Endothelial cell (in vitro differentiated cells): ENCODE measurements at places on chromosomes 4 and X. TPM values are rescaled to one million over a fixed set of nuclear protein-coding genes. Genes with fewer than 3 reads are reported as not detected.

- peak; percentile 50 for DNase-seq
These were observed 84.0 kb downstream of the WWC2 start for GRCh38 chr4:183182873-183183725.

- no peak for DNase-seq
These were observed 10.0 kb downstream of the CSTF2 start for GRCh38 chrX:100830143-100830542.

DNA sequence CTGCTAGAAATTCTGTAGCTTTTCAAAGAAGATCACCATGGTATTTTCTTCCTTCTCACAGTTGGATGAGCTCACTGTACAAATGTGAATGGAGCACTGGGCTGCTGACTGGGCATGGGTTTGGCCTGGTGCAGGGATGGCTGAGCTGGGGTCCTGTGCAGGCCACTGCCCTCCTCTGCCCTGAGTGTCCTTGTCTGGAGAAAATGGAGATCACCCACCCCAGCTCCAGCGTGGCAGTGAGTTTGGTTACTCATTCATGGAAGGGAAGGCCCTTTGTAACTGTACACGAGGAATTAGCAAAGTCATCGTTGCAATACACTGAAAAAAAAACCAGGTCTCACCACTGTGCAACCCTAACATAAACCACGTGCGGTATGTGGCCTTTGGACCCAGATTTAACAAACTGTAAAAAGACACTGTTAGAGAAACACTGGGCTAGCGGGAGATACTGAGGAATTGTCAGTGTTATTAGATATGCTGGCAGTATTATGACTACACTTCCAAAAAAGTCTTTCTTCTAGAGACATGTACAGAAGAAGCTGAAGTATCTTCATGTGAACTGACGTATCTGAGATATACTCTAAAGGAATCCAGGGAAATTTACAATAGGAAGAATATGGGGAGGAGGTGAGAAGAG is 16.1 kb upstream of the TBC1D14 start:
- DNase-seq, result no peak

GRCh38 chr4:17168571-17168970 is 270.1 kb upstream of the LDB2 start:
- DNase-seq, result no peak

- no peak for DNase-seq
These were observed 270.5 kb upstream of the GPC4 start for GRCh38 chrX:133685822-133686221.

DNA sequence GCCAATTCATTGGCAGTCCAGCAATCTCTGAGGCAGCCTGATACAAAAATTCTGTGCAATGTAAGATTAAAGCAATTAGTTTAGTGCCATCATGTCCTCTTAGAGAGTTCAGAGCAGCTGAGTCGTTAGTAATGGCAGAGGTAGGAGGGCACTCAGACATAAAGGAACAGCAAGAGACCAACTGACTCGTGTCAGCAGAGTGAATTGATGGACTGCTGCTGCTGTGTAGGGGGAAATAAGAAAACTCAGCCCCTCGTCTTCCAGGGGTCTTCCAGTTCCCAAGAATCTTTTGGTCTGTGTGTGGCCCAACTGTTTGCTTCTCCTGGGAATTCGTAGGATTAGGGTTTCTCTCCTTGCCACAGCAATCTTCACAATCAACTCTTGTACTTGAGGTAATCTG is 100.9 kb downstream of the TTC29 start:
- no peak for DNase-seq

- DNase-seq, result no peak
These were observed 1434.6 kb downstream of the C4orf33 start for GRCh38 chr4:130530505-130530904.

DNA sequence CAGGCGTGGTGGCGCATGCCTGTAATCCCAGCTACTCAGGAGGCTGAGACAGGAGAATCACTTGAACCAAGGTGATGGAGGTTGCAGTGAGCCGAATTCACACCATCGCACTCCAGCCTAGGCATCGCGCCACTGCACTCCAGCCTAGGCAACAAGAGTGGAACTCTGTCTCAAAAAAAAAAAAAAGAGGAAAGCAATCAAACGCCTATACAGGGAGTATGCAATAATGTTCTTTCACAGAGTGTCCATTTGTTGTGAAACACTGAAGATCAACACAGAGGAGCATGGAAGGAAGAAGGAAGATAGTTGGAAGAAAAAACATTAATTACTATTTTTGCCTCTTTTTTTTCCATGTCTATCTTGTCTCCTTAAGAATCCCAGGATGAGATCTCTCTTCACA is 113.4 kb downstream of the FBXO8 start:
- no peak for DNase-seq

DNA sequence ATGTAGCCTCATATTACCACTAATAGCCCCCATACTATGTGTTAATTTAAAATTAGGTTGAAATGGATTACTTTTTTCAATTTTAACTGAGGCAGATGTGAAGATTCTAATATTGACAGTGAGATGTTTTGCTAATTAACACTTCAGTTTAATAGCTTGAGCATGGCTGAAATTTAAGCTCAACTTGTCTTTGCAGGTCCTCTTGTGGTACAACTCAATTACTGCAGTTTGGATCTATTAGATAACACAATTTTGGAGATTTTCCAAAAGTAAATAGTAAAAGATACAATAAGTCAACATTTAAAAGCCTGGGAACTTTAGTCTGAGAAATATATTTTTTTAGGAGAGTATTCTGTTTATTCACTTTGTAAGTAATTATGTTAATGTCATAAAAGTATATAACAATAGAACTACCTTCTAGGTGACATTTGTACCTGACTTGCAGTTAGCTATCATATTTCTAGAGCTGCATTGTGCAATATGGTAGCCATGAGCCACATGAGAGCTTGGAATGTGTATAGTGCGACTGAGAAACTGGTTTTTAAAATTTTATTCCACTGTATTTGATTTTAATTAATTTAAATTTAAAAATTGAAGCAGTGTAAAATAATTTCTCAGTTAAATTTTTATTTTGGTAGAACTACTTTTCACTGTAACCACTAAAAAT is 73.1 kb upstream of the FMR1 start:
- DNase-seq, result no peak

- DNase-seq, result no peak
These were observed 390.3 kb downstream of the SPRY1 start for GRCh38 chr4:123786920-123787319.

DNA sequence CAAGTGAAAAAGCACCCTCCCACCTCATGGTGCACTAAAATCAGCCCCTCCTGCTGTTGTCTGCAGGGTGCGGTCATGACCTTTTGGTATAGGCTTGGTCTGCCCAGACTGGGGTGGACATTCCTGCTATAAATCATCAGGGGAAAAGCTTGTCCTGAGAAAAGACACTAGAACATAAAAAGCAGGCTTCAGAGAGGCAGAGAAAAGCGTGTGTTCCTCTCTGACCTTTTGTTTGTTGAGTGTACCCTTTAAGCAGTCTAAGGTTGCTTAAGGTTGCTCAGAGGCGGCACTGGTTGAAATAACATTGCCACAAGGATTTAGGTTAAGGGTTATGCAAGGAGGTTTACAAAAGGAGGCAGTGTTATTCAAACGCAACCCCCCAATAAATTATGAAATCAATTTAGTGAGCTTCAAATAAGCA is 43.5 kb downstream of the CCDC158 start:
- DNase-seq, result no peak

DNA sequence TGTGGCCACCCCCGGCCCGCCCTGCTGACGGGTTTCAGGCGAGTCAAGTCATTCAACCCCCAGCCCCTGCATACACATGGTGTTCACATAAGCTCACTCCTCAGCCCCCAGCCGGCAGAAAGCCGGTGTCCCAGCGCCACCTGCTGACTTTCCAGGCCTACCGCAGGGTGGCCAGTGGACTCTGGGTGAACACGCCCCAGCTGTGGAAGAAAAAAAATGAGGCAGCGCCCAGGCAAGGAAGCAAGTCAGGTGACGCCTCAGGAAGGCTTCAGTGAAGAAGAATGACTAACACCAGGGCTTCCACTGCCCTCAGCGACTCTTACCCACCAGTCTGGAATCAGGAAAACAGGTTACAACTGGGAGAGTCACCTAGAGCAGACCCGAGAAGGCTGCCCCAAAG is 15.8 kb downstream of the BCAP31 start:
- DNase-seq, result peak; percentile 73

GRCh38 chrX:138711399-138712347 is at the start of gene FGF13:
FGF13 (minus strand) TSS chrX:138711717; CDS start chrX:138711003, 714 bp downstream.
- DNase-seq, result peak; percentile 46

DNA sequence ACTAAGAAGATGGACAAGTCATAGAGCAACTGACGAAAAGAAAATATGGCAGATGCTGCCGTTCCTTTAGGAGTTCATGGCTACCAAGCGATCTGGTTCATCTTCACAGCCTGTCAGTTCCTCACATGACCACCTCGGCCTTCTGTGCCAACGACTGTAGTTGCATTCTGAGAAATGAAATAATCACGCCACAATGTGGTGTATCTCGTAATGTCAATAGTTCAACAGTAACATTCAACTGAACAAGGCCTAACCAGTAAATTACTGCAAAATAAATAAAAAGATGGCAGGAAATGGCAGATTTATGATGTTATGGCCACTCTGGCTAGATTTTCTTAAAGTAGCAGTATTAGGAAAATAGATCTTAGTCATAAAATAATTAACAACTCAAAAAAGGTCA is 4.4 kb downstream of the GPRIN3 start:
- no peak for DNase-seq

GRCh38 chr4:170698334-170698733 is 608.6 kb upstream of the AADAT start:
- DNase-seq, result no peak

DNA sequence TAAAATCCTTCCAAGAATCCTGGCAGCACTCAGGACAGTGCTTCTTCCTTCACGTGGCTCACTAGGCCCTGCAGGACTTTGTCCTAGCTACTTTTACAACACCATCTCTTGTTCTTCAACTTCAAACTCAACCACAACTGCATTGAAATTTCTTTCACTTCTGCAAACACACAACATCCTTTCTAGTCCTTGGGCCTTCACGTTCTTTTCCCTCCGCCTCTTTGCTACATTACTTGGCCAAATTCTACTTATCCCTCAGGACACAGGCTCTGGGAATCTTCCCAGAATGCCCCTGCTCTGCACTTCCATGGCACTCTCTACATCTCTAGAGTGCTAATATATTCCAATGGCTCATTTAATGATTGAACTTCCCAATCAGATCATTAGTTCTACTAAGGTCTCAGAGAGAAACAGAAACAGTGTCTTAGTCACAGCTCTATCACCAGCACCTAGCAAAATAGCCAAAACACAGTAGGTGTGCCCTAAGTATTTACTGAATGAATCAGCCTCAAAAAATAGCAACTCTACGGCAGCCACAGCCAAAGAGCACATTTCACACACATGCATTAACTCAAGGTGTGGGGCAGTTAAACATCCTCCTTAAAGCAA is 73.3 kb downstream of the MANBA start:
- DNase-seq, result no peak

GRCh38 chrX:56728321-56728720 is 722 bp upstream of the NBDY start:
- no peak for DNase-seq

DNA sequence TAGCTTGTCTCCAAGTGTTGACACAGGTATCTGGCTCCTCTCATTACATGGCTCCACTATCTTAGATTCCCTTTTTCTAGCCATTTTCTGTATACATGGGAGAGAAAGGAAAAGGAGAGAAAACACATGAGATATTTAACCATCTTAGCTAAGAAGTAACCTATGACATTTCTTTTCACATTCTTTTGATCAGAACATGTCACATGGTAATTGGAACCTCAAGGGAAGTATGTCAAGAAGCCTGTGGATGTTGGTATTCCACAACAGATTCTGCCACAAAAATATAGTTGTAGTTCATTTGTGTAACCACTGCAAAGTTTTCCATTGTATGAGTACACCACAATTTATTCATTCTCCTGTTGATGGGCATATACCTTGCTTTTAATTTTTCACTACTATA is 18.7 kb upstream of the GABRB1 start:
- DNase-seq, result no peak

- no peak for DNase-seq
These were observed 51.4 kb upstream of the LSM6 start for GRCh38 chr4:146124023-146124680.

DNA sequence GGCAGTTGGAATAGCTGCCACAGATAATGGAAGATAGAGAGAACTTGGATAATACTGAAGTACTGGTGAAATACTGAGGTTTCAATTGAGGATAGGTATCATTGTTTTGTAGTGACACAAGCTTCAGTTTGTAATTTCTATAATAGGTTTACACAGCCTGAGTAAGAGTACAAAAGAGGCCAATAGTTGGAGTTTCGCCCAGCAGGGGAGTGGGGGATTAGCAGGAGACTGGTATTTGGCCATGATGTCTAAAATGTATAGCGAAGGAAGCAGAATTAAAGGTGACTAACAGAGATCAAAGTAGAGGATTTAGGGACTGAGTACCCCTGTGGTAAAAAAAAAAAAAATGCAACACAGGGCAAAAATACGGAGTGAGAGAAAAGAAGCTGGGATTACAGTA is 129.5 kb downstream of the KCTD8 start:
- no peak for DNase-seq

- DNase-seq, result no peak
These were observed 83.6 kb downstream of the MXRA5 start for GRCh38 chrX:3262901-3263300.

- no peak for DNase-seq
These were observed 32.0 kb downstream of the CXCL8 start for GRCh38 chr4:73772363-73772762.

GRCh38 chrX:129139837-129140598 is 383.3 kb downstream of the SMARCA1 start:
- DNase-seq, result no peak

AFM gene
- total RNA-seq, result 0.64 TPM

ETDB gene
- total RNA-seq, result not detected

RAP1GDS1 gene
- total RNA-seq, result 67.8 TPM

PLXNA3 gene
- total RNA-seq, result 54.5 TPM

ABRAXAS1 gene
- total RNA-seq, result 37.5 TPM

TASL gene
- total RNA-seq, result not detected
